Calu3 (cell line): ENCODE measurements at places on chromosomes 3 and 15. TPM values are rescaled to one million over a fixed set of nuclear protein-coding genes. Genes with fewer than 3 reads are reported as not detected.

- no peak overlapping the region for H3K4me3 ChIP-seq
- H3K27ac ChIP-seq: no peak overlapping the region
- DNase-seq: no peak
- no peaks in the 10 kb centered on the region for H3K36me3 ChIP-seq
- no peaks in the 10 kb centered on the region for H3K27me3 ChIP-seq
- H3K4me1 ChIP-seq: no peaks in the 10 kb centered on the region
These were observed 66.0 kb downstream of the PDZRN3 start for GRCh38 chr3:73558727-73559075.

DNA sequence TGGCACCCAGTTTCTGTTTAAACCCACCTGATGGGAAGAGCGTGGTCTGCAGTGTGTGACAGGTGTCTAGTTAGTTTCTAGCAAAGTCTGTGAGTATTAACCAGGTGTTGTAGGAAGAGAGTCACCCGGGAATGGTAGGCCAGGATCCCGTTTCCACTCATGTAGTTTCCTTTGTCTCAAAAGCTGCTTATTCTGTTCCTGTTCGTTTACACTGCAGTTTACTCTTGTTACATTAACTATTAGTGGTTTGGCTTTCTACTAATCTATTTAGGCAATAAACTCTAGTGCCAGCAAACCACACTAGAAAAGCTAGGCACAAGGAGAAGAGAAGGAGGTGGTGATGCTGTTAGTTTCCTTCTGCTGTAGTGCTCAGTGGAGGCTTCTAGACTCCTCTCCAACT, 32.7 kb downstream of the WDR76 start:
- H3K27me3 ChIP-seq: no peaks in the 10 kb centered on the region
- H3K4me3 ChIP-seq: no peak overlapping the region
- no peak overlapping the region for H3K27ac ChIP-seq
- no peak for DNase-seq
- no peaks in the 10 kb centered on the region for H3K4me1 ChIP-seq
- no peaks in the 10 kb centered on the region for H3K36me3 ChIP-seq

DNA sequence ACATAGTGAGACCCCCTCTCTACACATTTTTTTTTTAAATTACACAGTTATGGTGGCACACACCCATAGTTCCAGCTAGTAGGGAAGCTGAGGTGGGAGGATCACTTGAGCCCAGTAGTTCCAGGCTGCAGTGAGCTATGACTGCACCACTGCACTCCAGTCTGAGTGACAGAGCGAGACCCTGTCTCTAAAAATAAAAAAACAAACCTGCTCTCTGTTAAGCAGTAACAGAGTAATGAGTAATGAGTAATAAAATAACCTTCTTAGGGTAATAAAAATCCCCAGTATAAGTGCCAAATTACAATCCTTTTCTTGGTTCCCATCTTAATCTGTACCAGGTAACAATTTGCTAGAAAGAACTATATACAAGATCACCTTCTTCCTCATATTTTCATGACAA, 65.9 kb upstream of the PLXND1 start:
- no peak overlapping the region for H3K27ac ChIP-seq
- no peaks in the 10 kb centered on the region for H3K27me3 ChIP-seq
- H3K4me1 ChIP-seq: peaks cover 35% of the 10 kb centered on the region
- peaks cover 14% of the 10 kb centered on the region for H3K36me3 ChIP-seq

- no peak overlapping the region for H3K27ac ChIP-seq
- peaks cover 12% of the 10 kb centered on the region for H3K27me3 ChIP-seq
- no peak overlapping the region for H3K4me3 ChIP-seq
- DNase-seq: no peak
- peaks cover 15% of the 10 kb centered on the region for H3K4me1 ChIP-seq
- no peaks in the 10 kb centered on the region for H3K36me3 ChIP-seq
These were observed 165.3 kb downstream of the SHQ1 start for GRCh38 chr3:72682936-72683452.

GOLGA6D gene
- total RNA-seq: 0.27 TPM in 1 of 2 replicates, not detected in the other
